Activated CD4-positive, alpha-beta T cell treated with anti-CD3 and anti-CD28 coated beads, Interleukin-2, amount 50 U/mL, for 4 hours (primary cell): ENCODE measurements at places on chromosomes 7 and 10.

DNA sequence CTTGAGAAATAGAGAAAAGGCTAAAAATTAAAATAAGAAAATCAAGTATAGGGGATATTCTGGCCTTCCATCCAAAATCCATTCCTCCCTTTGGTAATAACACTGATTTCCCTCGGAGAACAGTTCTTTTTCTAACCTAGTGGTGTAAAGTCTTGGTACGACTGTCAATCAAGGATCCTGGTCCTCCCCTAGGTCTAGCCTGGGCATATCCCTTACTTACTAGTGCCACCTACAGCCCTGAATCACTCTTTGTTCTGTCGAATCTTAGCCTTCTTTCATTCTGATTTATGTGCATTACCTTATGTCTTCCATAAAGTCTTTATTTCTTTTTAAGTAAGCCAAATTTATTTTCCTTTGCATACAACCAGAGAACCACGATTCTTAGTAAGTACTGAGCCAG lies 298.7 kb upstream of the LRRTM3 start:
- DNase-seq: no peak

DNA sequence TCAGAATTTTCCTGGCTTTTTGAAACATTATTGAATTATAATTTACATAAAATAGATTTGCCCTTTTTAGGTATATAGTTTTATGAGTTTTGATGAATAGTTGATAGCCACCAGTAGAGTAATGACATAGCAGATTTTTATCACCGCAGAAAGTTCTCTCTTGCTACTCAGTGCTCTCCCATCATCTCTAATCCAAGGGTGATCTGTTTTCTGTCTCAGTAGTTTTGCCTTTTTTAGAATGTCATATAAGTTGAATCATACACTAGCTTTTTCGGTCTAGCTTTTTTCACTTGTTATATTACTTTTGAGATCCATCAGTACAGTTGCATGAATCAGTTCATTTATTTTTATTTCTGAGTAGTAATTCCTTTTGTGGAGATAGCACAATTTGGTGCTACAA lies 17.9 kb downstream of the RSBN1L start:
- DNase-seq: no peak

GRCh38 chr10:86083206-86083605 lies 283.4 kb downstream of the GRID1 start:
- no peak for DNase-seq

GRCh38 chr10:21496343-21497176 lies 28.9 kb downstream of the SKIDA1 start:
- DNase-seq: peak; percentile 50

GRCh38 chr10:63976538-63976937 lies 455.3 kb downstream of the REEP3 start:
- DNase-seq: no peak

GRCh38 chr10:37701781-37702493 lies 155.5 kb downstream of the ZNF248 start:
- no peak for DNase-seq

DNA sequence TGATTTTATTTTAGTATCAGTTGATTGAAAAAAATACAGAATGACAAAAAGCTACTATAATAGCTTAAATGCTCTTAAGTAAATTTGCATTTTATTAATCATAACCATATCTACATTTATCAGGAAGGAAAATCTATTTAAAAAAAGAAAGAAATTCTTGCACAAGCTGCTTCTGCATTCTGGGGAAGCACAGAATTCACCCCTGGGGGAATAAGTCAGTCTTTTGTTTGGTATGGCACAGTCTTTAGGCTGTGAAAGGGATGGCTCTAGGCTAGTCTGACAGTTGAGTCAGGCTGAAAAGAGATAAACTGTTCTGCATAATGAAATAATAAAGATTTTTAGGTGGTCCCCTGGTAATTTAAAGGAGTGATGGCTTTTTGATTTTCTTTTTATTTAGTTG lies 37.9 kb downstream of the HTR7 start:
- no peak for DNase-seq

- no peak for DNase-seq
These were observed 5.1 kb downstream of the RAPGEF5 start for GRCh38 chr7:22351878-22352277.

DNA sequence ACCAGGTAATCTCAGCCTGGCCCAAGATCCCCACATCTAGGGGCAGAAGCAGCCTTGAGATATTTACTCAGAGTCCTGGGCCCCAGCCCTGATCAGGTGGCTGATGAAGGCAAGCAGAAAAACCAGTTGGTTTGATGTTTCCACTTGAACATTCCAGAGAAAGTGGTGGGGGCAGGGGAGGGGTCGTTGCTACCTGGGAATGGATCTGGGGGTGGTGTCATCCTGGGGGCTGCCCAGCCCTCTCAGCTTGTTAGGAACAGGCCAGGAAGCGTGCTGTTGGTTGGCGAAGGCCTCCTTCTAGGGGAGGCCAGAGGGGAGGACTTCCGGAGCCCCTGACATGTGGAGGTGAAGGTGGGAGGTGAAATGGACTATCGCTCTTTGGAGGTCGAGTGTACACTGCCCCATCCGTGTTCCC lies 3.7 kb upstream of the ABHD11 start:
- DNase-seq: no peak

DNA sequence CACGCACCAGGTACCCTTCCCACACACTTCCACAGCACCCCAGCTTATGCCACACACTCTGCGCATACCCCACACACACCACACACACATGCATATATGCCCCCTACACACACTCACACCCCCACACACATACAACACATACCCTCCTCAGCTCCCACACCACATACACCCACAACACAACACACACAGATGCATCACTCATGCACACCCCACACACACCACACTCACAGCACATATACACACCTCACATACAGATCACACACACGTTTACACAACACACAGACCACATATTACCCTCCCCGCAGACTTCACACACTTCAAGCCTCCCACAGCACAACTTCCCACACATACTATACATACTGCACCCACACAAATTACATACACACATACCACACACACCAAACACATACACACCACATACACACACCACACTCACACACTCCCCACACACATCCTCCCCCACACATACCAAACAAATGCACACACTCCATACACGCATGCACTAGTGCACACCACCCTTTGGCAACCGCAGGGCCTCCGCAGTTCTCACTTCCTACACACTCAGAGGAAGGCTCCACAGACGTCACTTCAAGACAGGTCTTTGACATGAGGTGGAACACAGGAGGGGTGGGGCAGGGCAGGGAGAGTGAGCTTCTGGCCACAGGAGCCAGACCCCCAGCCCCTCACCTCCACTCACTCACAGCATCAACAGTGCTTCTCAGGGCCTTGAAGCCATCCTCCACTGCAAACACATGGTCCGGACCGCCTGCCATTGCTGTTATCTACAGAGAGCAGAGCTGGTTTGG lies 18.5 kb upstream of the ANTXRL start:
- peak; percentile 54 for DNase-seq

DNA sequence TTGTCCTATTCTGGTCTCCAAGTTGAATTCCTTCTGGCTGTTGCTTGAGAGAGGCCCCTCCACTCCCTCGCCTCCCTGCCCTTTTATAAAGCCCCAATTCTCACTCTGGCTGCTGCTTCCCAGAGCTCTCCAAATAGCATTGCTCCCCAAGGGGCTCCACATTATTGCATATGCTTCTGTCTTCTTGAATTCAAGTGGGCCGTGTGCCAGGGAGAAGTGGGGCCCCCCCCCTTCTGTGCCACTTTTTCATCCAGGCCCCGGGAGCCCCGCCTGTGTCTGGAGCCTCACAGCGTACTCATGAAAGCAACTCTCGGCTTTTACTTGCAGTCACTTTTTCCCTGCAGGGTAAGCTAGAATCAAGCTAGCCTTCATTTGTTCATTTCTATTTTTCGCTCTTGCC lies 265.1 kb downstream of the CCSER2 start:
- no peak for DNase-seq

DNA sequence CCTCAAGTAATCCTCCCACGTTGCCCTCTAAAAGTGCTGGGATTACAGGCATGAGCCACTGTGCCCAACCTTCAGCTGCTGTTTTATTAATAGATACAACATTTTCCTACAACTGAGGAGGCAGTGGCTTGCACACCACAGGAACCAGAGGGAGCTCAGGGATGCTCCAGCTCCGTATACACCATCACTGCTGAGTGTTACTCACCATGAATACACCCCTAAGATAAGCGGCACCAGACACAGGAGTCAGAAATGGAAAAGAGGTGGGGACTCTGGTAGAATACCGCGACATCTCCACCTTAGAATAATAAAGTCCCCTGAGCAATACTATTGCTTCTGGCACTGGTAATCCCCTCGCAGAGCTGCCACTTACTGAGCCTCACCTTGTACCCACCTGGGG lies 68.7 kb upstream of the PDLIM1 start:
- DNase-seq: no peak

- DNase-seq: no peak
These were observed 122.5 kb downstream of the FAM53B start for GRCh38 chr10:124621637-124622036.

GRCh38 chr7:108836256-108836655 lies 266.6 kb downstream of the DNAJB9 start:
- DNase-seq: no peak

GRCh38 chr7:95598511-95598910 lies 2.2 kb upstream of the PDK4 start:
- DNase-seq: no peak

- DNase-seq: no peak
These were observed 130.4 kb upstream of the AUTS2 start for GRCh38 chr7:69467826-69468225.

GRCh38 chr7:40551685-40552576 lies 417.1 kb downstream of the SUGCT start:
- DNase-seq: no peak

- DNase-seq: no peak
These were observed 99.1 kb upstream of the CACUL1 start for GRCh38 chr10:118853916-118854315.

DNA sequence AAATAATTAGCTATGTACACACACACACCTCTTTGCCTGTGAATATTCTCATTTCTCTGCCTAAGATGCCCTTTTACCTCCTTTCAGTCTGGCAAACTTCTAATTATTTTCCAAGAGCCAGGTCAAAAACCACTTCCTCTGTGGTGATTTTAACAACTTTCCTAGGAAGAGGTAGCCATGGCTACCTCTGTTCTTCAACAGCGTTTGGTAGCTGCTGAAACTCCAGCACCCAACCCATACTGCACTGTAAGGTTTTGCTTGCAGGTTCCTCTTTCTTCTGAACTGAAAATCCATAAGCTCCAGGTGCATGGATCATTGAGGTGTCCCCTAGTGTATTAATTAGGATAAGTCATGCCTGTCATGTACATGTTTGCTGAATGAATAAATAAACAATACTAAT lies 25.6 kb downstream of the NRCAM start:
- DNase-seq: no peak

DNA sequence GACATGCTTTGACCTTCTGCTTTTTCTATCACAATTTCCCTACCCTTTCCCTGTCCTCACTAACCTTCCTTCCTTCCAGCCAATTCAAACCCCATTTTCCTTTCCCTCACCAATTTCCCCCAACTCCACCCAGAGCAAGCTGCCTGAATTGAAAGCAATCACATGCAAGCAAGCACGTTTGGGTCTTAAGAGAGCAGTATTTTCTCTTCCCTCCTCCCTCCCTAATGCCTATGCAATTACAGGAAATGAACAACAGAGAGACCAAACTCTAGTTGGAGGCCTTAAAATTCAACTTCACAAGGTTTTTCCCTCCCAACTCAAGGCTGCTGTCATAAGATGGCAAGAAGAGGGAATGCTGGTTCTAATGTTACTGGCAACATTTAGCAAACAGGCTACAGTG lies 117.2 kb downstream of the MYOF start:
- no peak for DNase-seq

DNA sequence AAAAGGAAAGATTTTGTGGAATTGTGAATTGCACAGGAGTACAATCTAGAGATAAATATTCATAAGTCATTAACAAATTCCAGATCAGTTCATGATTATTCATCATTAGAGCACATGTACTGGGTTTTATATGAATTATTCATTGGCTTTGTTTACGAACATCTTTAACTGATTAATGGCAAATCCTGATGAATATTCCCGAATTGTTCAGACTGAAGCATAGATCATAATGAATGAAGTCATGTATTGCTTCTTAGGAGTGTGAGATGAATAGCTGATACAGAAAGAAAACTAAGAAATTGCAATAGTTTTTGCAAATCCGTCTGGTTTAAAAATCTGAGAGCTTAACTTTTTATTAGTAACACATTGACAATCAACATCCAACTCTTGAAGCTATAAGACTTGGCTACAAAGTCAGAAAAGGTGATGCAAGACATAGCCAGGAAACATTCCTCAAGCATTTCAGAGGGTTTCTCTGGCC lies 183.6 kb upstream of the DGKB start:
- no peak for DNase-seq

DNA sequence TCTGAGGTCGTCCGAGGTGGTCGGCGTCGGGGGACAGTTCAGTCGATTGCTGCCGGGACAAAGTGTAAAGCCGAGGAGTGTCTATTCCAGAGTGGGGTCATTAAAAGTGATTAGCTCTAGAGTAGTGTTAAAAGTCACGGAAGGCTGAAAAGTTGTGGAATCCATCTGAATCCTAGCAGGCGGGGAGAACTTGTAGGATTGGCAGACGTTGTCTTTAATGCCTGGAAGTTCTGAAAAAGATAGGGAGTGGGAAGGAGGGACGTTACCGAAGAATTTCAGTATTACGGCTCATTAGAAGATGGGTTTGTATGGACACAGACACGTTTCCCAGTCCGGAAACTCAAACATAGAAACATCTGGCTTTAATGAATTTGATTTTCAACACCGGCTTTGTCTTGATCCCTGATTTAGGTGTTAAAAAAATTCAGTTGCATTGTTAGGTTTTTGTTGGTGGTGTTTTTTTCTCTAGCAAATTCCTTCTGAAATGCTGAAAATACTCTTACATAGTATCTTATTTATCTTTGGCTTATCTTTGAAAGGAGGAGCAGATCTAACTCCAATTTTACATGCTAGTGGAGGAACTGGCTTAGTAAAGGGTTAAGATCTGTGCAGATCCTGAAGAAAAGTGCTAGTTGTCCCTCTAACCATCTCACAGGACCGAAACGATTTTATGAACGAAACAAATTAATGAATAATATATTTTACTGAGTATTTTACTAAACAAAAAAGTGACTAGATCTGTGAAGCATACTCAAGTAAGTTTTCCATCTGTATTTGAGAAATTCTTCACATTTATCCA lies 900 bp downstream of the MKLN1 start:
- no peak for DNase-seq

GRCh38 chr7:54419209-54419608 lies 123.0 kb upstream of the VSTM2A start:
- DNase-seq: no peak

DNA sequence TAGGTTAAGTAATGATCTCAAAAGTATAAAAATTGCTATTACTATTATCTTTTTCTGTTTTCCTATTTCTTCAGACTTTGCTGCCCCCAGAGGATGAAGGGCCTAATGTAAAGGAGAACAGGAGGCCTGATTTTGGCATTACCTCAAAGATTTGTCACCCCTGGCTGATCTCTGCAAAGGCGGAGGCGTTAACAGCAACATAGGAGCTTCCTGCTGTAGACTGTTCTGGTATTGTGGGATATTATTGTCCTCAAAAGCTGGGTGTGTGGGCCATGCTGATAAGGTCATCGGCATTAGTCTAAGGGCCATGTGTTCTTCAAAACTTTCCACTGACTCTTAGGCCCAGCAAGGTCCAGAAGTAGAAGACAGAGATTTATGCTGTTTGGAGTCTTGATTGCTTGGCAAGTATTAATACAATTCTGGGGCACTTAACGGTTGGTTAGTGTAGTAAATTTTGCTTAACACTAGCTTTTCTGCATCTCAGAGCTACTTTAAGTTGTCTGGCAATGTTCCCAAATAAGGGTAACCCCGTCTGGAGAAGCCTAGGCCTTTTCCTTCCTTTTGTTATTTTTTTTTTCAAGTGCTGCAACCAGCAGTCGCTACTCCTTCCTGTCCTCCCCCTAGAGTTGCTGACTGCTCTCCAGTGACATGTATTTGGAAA lies 14.0 kb upstream of the ENTPD1 start:
- DNase-seq: no peak
